ENCODE measurements at places on chromosomes 11 and 22. TPM values are rescaled to one million over a fixed set of nuclear protein-coding genes. Genes with fewer than 3 reads are reported as not detected.

DNA sequence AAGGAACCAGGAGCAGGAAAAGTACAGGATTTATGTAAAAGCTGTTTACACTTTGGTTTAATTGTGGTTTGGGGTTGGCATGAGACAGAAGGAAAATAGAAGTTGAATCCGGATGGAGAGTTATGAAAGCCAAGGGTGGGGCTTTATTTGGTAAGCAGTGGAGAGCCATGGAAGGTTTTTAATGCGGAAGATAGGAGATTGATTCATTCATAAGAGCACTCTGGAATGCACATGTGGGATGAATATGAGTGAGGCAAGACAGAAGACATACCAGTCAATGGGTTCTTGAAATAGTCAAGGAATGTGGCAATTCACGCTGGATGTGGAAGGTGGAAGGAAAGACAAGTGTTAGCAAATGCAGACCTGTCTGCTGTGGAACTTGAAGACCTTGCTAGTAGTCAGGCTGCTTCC lies 9.3 kb upstream of the GLB1L3 start:
- DNase-seq: no peak

- DNase-seq: no peak
Observed at GRCh38 chr11:95943546-95943945, 19.6 kb upstream of the MTMR2 start.

DNA sequence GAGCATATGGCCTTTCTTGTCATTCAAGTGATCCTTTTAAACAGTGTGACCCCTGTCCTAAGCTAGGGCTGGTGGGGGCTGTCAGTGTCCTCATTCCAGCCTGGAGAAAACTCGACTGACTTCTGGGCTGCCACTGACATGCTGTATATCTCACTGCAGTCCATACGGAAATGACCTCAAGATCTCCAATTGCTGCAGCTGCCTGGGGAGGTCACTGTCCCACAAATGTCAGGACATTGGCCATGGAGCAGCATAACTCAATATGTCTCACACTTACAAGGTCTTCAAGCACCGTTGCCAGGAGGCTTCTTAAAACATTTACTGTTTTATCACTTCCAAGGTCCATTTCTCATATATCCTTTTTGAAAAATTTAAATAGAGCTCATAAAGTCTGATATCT lies 27.8 kb upstream of the CSNK2A3 start:
- DNase-seq: no peak

- DNase-seq: no peak
Observed at GRCh38 chr22:36015155-36015810, 13.3 kb downstream of the RBFOX2 start.

GRCh38 chr11:92211576-92212167 lies 12.9 kb upstream of the FAT3 start:
- DNase-seq: no peak

The ATL3 gene
- 40.0 TPM for total RNA-seq

- no peak for DNase-seq
Observed at GRCh38 chr22:44033694-44034093, 9.6 kb downstream of the PARVB start.

DNA sequence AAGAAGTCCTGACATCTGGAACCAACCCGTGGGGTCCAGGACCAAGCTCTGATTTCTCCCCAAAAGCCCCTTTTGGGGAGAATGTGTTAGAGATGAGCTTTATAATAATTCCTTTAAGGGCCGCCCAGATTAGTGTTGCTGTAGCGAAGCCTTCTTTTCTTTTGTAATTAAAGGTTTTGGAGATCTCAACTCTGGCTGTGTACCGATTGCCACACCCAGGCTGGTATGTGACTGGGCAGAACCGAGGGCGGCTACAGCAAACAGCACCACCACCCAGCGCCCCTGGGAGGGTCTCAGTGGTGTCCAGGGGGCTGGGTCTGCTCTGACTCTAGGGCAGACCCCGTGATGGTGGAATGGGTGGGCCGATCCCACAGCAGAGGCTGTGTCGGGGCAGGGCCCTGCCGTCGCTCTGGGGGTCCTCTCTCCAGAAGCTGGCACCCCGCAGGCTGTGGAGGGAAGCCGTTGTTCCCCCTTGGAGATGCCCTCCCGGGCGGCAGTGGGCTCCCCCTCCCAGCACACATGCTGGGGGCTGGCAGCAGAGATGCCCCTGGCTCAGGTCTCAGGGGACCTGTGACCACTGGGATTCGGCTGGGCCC lies 31.0 kb downstream of the TPCN2 start:
- no peak for DNase-seq

The PTPMT1 gene
- total RNA-seq: 103 TPM

GRCh38 chr11:132948252-132948651 lies 584.0 kb downstream of the OPCML start:
- DNase-seq: no peak

DNA sequence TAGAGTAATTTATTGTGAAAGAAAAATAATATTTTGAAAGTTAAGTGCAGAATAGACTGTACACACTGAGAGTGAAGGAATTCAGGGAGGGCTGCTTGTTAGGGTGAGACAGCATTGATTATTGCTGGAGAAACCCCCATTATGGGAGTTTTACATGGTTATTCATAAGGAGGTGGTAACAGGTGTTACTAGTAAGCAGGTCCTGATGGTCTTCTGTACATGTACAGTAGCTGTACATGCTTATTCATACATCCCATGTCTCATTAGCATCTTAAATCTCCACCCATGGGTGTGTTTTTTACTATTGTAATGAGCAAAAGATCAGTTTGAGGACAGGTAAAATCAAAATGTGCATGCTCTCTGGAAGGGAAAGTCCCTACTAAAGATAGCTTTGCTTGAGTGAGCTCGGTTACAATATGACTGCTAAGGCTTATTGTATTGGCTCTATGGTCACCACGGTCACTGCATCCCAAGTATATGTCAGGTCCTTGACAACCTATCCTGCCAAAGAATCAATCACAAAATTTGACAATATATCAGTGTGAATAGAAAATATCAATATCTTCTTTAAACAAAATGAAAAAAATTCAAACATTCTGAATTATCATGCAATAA lies 6.2 kb downstream of the KDM4F start:
- no peak for DNase-seq

GRCh38 chr22:43515902-43516301 lies 104.1 kb downstream of the MPPED1 start:
- no peak for DNase-seq

The SCT gene
- total RNA-seq: not detected

DNA sequence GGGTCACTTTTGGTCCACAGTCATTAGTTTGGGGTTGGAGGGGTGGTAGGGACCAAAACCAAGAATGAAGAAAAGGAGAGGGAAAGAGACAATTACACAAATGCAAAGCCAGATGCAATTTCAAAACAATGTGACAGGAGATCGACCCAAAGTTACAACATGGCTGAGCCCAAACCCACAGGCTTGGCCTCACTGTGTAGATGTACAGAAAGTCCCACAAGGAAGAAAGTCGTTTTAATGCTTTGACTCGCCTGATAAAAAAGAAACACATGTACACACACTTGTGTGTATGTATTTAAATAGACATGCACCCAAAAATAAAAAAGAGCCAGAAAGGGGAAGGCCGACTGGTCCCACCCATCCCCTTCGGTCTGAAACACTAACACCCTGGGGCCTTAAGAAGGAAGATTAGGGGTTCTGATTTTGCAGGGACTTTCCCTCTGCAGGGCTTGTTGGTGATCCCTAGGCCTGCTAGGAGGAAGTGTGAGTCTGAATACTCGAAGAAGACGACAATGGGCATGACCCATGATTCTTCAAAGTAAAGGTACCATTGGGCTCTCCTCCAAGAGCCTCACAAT lies 104.1 kb downstream of the ETS1 start:
- DNase-seq: no peak

DNA sequence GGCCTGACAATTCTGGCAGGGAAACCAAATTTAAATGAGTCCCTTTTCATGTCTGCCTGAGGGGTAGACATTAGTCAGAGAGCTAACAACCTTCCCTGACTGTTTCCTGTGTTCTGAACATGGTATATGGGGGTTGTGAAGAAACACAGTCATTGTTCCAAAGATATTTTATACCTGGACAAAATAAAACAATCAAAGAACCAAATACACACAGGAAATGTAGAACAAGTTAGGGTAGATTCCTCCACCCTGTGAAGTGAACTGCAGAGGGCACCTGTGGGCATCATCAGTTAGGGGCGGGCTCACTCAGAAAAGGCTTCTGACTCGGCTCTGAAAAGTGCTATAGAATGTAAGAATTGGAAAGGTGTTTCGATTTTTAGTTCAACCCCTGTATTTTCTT lies 231.9 kb upstream of the CADM1 start:
- peak; percentile 29 for DNase-seq

- peak; percentile 94 for DNase-seq
Observed at GRCh38 chr22:38069372-38070249, 12.4 kb downstream of the PICK1 start.

DNA sequence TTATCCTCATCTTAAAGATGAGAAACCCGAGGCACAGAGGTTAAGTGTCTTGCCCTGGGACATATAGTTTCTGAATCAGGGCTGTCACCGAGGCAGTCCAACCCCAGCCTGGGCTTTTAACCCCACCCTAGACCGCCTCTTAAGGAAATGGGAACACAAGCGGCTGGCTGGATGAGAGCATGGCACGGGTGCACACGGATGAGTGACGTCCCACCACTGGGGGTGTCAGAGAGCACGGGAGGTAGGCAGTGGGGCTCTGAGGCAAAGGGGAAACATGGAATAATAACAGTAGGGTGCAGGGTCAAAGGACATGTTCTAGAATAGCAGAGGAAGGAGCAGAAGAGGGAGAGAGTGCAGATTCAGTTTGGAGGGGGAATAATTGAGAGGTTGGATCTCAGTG lies 22.3 kb downstream of the PPFIBP2 start:
- DNase-seq: no peak

The PITPNM1 gene
- total RNA-seq: 35.2 TPM

The GSTT2B gene
- not detected for total RNA-seq

GRCh38 chr11:59771605-59772004 lies 16.4 kb downstream of the STX3 start:
- DNase-seq: no peak

- no peak for DNase-seq
Observed at GRCh38 chr11:134656861-134657540, 245.0 kb upstream of the B3GAT1 start.

DNA sequence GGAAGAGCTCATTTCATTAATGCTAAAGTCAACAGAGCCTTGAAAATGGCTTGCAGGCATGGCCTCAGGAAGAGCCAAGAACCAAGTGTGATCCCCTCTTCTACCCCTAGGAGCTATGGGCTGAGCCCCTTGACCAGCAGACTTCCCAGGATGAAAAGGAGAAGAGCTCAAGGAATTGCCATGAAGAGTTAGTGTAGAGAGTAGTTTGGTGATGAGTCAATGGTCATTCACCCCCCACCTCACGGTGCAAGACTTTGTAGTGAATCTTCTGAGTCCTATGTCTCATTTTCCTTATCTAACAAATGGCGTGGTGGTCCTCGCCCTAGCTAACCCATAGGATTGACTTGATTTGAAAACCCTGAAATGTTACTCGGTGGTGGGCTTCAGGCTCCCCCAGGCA lies 422.4 kb upstream of the CADM1 start:
- no peak for DNase-seq

DNA sequence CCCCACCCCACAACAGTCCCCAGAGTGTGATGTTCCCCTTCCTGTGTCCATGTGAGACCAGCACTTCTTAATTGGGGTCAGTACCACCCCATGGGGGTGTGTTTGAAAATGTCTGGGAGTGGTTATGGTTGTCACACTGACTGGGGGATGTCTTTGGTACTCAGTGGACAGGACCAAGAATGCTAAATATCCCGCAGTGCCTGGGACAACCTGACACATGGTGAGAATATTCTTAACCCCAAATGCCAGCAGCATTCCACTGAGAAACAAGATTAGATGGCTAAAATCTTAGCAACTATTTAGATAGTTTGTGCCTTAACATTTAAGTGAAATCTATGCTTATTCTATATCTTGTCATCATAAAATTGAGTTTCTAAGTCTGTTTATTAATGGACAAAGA lies 177.5 kb upstream of the ZBED5 start:
- DNase-seq: no peak

GRCh38 chr11:126919147-126919823 lies 81.3 kb downstream of the KIRREL3 start:
- no peak for DNase-seq

The DNAL4 gene
- total RNA-seq: 30.9 TPM

The MS4A3 gene
- not detected for total RNA-seq

DNA sequence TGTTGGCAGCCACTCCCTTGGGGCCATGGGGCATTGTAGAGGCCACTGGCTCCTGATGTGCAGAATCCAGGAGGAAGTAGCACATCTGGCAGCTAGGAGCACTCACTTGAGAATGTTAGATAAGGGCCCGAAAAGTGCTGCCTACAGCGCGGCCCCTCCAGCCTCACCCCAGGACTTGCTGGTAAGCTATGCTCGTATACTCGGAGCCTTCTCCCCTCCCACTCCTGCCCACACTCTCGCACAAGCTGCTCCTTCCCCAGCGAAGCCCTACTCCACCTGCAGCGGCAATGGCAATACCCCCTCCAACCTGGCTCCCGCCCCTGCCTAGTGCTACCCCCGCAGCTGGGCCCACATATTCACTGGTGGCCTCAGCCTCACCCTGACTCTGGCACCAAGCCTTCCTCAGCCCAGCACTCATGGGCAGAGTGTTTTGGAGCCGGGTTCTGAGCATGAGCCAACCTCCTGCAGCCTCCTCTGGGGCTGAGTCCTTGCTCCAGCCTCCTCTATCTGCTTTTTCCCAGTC lies 47.7 kb downstream of the PDE2A start:
- no peak for DNase-seq

- peak; percentile 65 for DNase-seq
Observed at GRCh38 chr22:39241794-39242594, 2.8 kb downstream of the PDGFB start.

The ILK gene
- 149 TPM for total RNA-seq

GRCh38 chr11:99534812-99535211 lies 514.1 kb downstream of the CNTN5 start:
- DNase-seq: no peak

The RASD2 gene
- not detected for total RNA-seq

The FAR1 gene
- total RNA-seq: 29.7 TPM

The TMEM134 gene
- 126 TPM for total RNA-seq
